H54 (cell line): ENCODE measurements at places on chromosomes 16 and 17.

DNA sequence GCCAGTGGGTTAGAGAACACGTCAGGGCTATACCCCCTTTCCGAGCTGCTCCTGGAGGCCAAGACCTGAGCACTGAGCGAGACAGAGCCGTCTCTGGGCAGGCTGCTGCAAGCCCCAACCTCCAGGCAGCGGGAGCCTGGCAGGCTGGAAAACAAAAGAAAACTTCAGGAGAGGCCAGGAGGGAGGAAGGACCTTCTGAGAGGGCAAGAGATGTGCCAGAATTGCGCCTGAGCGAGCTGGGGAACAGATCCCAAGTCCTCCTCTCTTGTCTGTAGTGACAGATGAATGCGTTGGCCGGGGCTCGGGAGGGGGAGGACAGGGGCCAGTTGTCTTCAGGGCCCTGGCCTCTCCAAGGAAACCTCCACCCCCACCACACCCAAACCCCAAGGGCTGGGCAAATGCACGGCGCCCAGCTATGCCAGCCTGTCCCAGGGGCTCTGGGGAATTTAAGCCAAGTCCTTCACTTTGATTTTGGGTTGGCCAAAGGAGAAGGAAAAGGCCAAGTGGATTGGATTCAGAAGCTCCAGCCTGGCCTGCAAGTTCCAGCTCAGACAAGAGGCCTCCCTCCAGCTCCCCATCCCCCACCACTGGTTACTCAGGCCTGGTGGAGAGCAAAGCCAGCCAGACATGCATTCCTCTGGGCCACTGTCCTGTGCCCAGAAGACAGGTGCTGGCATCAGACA lies 18.1 kb downstream of the SDK2 start:
- no peak for DNase-seq

DNA sequence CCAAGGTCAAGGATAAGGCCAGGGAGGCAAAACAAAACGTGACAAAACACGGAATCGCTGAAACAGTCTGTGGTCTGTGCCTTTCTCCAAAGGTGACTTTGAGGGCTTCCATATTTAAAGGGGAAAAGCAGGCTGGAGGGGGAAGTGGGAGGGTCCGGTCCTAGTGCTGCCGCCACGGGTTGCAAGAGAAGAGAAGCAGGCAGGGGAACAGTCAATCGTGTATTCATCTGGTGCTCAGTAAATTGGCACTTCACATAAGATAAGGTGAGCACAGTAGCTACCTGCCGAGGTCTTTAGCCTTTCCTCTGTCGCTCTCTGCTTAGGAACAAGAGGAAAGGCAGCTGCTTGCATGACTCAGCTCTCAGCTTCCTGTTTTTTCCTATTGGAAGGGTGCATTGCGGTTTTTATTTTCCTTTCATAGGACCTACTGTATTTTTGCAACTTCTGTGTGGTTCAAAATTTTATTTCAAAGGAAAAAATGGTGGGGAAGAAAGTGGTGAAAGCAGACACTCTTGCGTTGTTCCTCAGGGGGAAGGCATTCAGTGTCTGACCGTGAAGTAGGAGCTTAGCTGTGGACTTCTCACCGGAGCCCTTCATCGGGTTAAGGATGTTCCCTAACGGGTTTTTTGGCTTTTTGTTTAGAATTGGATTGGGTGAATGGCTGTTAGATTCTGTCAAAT lies 7.1 kb upstream of the LGALS3BP start:
- no peak for DNase-seq

DNA sequence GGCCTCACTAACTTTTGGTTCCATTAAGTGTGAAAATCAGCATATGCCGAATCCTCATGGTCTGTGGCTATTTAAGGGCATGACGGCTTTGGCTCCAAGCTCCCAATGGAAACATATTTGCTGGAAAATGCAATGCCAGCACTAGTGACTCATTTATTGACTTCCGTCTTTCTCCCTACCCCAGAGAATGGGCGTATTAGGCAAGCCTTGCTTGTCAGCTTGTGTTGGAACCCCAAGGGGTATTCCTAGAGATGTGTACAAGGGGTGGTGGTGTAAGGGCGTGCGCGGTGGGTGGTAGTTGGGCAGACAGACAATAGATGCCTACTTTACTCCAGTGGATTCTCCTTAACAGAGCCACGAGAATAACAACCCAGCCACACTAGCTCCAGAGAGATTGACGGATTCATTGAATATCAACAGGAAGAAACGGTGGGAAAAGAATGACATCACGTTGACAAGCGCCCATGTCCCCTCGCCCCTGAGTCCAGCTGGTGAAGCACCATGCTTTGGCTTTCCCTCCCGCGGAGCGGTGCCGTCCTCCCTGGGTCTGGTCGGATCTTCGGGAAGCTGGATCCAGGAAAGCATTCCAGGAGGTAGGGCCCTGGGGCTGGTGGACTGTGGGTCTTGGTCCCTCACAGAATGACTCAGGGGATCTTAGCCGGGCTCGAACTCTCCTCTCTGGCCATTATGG lies 10.3 kb downstream of the CD300LB start:
- no peak for DNase-seq

- no peak for DNase-seq
Measured at GRCh38 chr16:22267764-22268163, 29.4 kb upstream of the POLR3E start.

DNA sequence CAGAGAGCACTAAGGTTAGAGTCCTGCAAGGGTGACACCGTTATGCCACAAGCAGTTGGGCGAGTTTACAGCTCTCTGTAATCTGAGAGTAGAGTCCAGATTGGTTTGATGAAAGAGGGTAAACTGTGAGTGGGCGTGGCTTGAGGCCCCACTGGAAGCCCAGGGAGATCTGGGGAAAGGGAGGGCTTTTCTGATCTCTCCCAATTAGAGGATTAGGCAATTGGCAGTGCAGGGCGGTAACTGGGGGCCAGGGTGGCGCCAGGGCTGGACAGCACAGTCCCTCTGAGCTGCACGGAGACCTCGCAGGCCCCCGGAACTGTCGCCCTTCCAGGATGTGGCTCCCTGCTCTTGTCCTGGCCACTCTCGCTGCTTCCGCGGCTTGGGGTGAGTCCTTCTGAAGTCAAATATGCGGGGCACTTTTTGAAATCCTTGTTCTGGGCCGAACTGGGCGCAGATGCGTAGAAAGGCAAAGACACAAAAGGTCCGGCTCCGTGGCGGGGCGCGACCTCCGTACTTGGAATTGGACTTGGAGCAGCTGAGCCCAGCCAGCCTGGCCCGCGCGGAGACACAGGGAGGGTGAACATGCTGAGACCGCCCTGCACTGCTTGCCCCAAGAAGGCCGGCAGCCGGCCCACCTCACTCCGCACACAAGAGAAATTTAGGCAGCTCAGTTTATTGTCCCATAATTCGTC lies 72.4 kb downstream of the CES1 start:
- DNase-seq = no peak

- DNase-seq = no peak
Measured at GRCh38 chr17:2094891-2095535, 40.1 kb downstream of the HIC1 start.

DNA sequence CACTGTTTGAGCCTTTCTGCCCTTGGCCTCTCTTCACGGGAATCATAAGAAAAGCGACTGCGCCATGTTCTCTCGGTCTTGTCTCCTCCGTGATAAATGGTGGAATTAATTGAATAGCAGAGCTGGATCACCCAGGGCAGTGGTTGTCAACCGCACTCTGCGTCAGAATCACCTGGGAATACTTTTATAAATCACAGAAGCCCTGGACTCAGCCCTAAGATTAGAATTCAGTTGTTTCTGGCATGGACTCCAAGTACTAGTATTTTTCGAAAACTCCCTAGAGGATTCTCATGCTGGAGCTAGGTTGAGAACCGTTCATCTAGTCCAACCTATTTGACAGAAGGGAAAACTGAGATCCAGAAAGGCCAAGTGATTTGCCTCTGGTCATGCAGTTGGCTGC lies 64.1 kb downstream of the SPACA3 start:
- no peak for DNase-seq

DNA sequence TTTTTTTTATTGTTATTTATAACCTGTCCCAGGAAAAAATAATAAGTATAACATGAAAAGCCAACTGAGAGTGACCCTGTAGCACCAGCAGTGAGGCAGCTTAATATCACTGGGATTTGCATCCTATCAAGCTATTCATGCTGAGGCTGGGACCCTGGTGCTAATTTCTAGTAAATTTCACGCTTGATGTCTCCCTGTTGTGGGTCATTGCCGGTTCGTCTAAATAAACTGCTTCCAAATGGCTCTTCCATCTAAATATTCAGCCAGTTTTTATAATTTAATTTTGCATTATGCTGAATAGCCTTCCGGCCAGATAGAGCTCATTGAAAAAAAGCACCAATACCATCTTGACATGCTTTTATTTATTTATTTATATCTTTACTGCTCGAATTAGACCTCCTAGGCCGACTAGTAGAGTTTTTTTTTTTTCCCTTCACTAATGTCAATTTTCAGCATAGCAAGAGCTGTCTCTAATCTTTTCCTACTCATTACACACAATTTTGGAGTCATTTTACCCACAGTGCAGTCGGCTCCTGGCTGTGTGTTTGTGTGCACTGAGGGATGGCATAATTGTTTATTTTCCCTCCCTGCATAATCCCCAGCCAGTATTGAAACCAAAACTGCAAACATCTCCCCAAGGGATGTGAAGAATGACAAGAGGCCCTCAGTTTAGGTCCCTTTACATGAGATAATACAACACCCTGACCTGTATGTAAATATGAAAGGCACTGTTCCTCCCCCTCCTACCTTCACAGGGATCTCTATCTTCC lies 168.8 kb downstream of the AATF start:
- no peak for DNase-seq
